Esophagus squamous epithelium (tissue), 5 donors: ENCODE measurements at places on chromosomes 4 and X.

DNA sequence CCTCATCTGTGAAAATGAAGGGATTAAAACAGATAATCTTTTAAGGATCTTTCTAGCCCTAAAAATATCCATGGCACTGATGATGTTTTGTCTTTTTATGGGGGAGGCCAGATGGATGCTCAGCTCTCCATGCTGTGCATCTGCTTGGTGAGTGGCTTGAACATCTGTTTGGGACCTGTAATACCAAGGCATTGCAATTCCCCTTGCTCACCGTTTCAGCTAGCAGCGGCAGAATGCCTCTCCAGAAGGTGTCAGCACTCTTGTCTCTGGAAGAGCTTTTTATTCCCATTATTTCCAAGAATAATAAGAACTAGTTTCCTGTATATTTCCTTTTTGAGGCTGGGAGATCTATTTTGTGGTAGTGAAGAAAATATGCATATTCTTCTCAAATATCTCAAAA lies 151.9 kb upstream of the ANK2 start:
- no peak for DNase-seq

DNA sequence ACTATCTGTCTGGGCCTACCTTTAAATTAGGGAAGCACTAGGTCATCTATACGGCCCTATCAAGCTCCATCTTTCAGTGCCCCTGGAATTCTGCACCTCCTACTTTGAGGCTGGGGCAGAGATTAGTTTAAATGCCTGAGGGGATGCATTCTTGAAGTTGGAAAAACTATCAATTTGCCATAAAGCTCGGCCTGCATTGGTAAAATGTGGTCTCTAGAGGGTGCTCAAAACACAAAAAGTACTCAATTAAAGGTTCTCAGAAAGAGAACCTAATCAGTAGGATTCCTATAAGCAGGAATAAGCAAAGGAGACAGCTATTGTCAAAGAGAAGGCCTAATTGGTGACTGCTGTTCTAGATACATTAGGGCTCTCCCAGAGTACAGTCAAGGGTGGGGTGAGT lies 111.7 kb downstream of the AMER1 start:
- DNase-seq, result no peak

DNA sequence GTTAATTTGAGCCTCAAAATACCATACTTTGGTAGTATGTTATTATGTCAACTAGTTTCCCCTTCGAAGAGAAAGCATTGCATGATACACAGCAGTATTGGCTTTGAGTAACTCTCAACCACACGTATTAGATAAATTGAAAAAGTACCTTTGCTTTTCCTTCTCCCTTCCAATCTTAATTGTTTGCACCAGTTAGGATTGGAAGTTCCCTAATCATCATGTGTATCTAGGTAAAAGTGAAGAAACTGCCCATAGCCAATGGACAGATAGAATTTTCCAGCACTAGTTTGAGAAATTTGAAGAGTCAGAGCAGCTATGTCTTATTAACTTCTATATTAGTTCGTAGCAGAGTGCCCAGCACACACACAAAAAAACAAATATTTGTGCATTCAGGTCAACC lies 241.3 kb downstream of the COX7B2 start:
- DNase-seq, result no peak

DNA sequence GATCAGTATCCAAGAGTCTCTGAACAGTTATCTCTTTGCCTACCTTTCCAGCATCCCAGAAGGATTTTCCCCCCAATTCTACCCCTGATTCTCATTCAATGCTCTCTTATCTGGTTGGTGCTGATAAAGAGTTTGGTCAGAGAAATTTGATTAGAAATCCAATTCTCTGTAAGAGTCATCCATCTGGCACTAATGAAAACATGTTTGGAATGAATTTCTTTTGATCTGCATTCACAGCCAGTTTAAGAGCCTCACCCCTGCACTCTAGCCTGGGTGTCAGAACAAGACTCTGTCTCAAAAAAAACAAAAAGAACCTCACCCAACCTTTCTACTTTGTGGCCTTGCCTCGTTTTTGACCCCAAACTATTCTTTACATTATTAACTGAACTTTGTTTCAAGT lies 122.1 kb downstream of the MANBA start:
- no peak for DNase-seq

DNA sequence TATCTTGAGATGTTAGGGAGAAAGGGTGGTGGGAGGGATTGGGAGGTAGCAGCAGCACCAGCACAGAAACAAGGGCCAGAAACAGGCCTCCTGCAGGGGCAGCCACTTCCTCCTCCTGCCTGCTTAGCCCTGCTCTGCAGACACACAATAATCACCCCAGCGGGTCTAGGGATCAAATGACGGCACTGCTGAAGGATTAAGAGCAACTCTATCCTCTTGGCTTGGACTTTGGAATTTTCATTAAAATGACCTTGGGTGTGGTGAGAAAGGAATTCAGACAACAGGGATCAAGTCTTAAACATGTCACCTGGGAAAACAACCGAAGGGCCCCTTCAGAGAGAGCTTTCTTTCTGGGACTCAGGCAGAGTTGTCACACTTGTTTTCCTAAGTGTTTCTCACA lies 353.4 kb downstream of the SPRY1 start:
- no peak for DNase-seq

GRCh38 chr4:552019-552418 lies 24.1 kb downstream of the TMEM271 start:
- no peak for DNase-seq

- DNase-seq, result no peak
These were observed 33.9 kb downstream of the PAK3 start for GRCh38 chrX:111129921-111130320.

DNA sequence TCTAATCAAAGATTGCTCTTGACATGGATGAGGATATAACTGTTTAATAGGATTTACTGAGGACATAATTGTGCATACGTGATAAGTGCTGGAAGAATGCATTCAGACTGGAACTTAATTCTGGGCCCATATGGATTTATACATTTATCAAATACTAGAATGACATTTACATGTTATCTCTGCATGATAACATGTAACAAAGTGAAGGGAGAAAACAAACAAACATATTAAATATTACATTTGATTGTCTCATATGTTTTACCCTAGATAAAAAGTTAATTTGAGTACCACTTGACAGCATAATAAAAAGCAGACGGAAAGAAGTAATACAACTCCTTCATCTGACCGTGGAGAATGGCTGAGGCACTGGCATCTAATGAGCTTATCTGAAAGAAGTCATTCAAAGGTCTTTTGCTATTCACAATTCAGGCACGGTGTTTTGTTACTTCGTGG lies 297.8 kb downstream of the PPP3CA start:
- DNase-seq, result no peak

- DNase-seq, result no peak
These were observed 31.1 kb downstream of the ACOX3 start for GRCh38 chr4:8409264-8410065.

DNA sequence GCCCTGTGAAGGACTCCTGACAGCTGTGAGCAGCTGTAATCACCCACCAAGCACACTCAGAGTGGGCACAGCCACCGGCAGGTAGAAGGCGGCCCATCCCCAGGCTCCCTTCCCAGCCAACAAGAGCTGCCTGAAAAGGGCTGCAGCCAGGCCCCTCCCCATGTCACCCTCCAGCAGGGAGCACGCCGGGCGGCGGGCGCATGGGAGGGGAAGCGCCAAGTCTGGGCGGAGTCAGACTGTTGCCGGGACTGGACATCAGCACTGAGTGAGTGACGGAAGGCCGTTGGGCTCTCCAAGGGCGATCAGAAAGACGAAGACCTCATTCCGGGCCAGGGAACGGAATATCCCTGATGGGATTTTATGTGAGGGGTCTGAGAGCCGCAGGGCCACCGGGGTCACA lies 82.1 kb downstream of the PPP2R2C start:
- DNase-seq, result no peak

- no peak for DNase-seq
These were observed 96.5 kb downstream of the SH3RF1 start for GRCh38 chr4:169174247-169174646.

DNA sequence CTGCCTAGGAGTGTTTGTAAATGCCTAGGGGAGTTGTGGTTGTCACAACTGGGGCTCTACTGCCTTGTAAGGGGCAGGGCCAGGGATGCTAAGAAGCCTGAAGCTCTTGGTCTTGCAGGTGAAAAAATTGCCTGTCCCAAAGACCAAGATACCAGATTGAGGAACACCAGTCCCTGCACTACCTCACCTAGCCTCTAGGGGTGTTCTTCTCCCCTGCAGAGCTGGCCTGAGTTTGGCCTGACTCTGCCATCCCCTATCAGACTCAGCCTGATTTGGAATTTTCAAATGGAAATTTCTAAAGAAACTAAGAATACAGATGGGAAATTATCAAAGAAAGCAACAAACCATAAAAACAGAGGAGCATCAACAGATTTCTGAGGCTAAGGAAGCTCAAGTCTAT lies 90.4 kb downstream of the ZC4H2 start:
- no peak for DNase-seq

DNA sequence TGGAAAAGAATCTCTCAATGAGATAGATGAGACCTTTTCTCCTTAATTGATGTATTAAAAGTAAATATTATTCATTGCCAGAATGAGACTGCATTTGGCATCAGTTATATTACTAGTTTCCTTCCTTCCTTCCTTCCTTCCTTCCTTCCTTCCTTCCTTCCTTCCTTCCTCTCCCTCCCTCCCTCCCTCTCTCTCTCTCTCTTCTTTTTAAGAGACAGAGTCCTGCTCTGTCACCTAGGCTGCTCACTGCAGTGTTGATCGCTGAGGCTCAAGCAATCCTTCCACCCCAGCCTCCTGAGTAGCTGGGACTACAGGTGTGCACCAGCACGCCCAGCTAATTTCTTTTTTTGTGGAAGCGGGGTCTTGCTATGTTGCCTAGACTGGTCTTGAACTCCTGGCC lies 50.4 kb upstream of the ARX start:
- DNase-seq, result no peak

- DNase-seq, result no peak
These were observed 66.0 kb upstream of the PLAC8 start for GRCh38 chr4:83180431-83180968.

DNA sequence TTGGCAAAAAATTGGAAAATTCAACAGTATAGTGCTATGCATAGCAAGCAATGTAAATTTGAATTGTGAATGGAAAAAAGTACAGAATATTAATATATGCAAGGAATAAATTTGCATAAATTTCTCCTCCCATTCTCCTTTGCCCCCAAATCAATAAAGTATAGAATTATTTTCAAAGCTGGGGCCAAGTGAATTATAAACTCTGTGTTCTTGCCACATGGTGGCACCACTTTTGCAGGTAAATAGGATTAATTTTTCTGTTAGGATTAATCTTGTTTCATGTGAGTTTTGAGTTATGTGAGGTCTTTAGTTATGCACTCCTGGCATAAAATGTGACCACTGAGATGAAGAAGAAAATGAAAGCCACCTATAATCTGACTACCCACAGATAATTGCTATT lies 19.9 kb downstream of the COPS4 start:
- DNase-seq, result no peak

GRCh38 chr4:85548116-85548515 lies 73.2 kb downstream of the ARHGAP24 start:
- DNase-seq, result no peak

DNA sequence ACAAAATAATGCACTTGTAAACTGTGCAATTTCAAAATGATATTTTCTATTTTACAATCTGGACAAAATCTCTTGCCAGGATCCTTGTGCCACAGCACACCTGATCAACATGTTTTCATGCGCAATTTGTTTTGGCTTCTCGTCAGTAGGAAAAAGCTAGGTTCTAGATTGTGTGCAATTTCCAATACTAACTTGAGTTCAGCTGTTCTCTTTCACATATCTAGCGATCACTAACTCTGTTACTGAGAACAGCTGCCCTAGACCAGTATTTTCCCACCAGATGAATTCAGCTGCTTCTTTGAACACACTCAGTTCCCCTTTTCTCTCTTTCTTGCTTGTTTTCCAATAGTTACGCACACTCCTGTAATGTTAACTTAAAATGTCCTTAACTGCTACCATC lies 131.2 kb downstream of the MAGEB5 start:
- DNase-seq, result no peak

DNA sequence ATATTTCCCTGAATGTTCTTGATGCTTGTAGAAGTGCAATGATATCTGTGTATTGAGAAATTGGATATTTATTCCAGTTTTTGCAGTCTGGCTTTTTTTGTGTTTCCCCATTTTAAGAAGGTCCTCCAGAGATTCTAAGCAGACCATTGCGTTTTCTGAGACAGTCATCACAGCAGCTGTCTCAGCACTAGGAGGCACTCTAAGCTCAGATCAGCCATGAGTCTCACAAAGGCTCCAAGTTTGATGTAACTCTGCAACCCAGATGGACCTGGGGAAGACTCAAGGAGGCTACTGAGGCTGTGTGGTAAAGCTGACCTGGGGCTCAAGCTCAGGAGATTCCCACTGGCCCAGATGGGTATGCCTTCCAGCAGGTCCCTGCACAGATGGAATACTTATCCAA lies 89.3 kb upstream of the CYLC1 start:
- DNase-seq, result no peak

- no peak for DNase-seq
These were observed 109.3 kb downstream of the ADRA2C start for GRCh38 chr4:3875466-3875865.

GRCh38 chr4:110309675-110310074 lies 111.3 kb upstream of the ELOVL6 start:
- DNase-seq, result no peak

DNA sequence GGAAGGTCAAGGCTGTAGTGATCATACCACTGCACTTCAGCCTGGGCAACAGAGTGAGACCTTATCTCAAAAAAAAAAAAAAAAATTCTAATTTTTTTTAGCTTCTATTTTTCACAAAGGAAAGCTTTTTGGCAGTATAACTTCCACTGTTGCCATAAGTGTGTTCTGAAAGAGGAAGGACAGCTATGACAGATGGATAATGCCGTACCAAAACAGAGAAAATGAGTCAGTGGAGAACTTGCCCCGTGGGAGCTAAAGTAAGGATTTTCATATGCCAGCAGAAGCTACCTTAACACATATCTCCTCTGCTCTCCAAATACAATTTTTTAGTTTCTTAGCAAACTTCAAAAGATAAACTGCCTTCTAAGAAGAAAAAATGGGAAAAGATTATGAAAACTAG lies 43.7 kb downstream of the RPS3A start:
- no peak for DNase-seq

DNA sequence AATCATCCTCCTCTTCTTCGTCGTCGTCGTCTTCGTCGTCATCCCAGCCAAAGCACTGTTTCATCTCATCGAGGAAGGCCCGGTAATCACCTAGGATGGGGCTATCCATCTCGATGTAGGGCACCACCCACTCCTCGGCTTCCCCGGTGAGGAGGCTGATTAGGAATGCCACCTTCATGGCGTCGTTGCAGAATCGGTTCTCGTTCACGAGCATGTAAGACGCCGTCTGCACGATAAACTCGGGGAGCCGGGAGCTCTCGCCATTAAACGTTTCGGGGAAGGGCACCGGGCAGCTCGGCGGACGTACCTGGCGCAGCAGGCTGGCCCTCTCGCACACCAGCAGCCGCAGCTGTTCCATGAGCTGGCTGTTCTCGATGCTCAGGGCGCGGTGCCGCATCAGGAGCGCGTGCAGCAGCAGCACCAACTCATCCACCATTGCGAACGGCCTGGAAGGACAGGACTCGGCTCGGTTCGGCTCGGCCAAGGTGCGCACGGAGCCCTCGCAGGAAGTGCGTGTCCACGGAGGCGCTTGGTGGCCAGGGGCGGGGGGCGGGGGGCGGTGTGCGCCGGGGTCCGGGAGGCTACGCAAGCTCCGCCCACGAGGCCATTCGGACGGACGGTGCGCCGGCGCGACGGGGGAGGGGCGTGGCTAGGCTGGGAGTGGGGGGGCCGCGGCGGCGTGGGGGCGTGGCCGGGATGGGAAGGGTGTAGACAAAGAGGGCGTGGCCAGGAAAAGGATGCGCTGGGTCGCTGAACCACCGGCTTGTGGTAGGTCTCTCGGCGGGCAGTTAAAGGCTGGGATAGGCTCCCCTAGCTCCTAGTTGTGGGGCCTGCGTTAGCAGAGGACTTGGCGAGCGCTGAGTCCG lies at the start of gene LDOC1:
Gene LDOC1 (minus strand): TSS at position 544 of the 866 bp plus-strand sequence. CDS start 108 bp downstream, at position 436.
- no peak for DNase-seq

- DNase-seq, result no peak
These were observed 191.0 kb downstream of the SLC7A11 start for GRCh38 chr4:138051157-138051556.
